ENCODE measurements at places on chromosomes 11 and 22. TPM values are rescaled to one million over a fixed set of nuclear protein-coding genes. Genes with fewer than 3 reads are reported as not detected.

PHLDB1 gene
- 1.4 TPM for total RNA-seq

DNA sequence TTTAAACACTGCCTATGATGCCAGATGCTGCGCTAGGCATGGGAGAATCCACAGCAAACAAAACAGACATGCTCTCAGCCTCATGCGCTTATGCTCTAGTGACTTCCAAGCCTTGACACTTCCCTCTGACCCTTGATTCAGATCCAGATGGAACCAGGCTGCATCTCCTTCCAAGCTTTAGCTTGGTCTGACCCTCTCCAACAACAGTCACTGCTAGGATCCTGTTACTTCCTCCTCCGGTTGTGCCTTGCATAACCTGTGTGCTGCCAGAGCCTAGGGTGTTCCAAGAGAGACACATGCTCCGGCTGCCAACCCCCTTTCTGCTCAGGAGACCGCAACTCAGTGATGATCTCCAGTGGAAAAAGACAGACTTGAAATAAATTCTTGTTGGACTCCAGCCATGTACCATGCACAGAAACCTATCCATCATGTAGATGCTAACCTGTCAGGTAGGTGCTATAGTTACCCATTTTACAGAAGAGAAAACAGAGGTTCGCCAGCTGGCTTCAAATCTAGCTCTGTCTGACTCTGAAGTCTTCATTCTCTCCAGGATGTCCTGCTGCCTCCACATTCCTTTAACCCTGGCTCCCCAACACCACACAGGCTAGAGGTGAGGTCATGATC, 136.3 kb upstream of the TEAD1 start:
- no peak for DNase-seq

DNA sequence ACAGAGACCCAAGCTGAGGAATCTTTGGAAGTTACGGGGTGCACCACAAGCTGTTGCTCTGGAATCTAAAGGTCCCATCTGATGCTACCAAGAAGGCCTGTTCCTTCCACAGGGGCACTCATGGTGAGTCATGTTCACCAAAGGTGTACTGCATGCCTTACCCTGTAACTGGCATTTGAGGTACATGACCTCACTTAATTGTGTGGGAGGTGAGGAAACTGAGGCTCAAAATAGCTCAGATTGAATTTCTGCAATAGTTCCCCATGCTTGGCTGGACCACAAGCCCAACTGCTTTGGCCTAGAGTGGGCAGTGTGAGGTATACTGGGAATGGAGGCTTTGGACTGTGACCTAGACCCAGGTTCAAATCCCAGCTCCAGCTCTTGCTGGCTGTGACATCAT, 8.2 kb downstream of the MTFP1 start:
- DNase-seq: no peak

DNA sequence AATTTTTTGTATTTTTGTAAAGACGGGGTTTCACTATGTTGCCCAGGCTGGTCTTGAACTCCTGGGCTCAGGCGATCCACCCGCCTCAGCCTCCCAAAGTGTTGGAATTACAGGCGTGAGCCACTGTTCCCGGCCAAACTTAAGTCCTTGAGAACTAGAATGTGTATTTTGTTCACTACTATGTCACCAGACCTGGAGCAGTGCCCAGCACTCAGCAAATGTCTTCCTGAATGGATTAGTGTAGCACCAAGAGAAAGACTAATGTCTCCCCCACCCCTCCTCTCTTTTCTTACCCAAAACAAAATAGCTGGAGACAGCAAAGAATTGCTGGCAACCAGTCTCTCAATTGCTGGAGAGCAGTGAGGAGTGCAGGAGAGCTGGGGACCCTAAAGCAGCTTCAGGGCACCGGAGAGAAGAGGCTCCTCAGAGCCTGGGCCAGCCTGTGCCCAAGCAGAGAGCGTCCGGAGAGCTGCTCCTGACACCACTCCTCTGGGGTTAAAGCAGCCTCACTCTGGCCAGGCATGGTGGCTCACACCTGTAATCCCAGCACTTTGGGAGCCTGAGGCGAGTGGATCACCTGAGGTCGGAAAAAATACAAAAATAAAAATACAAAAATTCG, 14.9 kb downstream of the SLC25A18 start:
- DNase-seq: no peak

DNA sequence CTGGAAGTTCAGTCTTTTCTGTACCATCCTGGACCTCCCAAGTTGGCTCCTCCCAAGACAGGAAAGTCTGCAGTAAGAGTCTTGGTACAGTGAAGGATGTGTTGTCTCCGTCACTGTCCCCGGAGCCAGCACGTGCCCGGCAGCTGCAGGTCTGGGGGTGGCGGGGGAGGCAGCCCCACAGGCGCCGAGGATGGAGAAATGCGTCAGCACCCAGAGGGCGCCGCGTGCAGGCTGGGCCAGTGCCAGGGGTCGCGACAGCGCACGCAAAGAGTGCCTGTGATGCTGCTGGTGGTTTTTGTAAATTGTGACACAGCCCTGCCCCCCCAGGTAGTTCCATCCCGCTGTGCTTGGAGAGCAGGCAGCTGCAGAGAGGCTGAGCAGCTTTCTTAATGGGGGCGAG, 1200.5 kb downstream of the BRD1 start:
- DNase-seq: no peak

DNA sequence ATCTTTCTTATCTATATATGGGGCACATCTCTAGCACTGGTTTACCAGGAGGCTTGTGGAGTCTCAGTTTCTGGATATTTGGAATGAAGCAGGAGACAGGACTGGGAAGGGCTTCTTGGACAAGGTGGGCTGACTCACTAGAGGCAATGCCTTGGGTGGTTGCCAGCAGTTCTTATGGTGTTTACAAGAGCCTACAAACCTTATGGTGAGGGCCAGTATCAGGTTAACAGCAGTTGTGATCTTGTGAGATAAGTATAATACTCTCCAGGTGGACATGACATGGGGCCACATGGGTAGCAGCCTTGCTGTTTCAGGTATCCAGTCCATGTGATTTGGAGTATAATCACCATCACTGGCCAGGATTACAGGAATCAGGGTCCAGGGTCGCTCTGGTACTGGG, 10.2 kb downstream of the FUT4 start:
- no peak for DNase-seq

PIH1D2 gene
- total RNA-seq: 0.49 TPM

- DNase-seq: no peak
These were observed 9.4 kb upstream of the PIM3 start for GRCh38 chr22:49951000-49951677.

OR4A47 gene
- total RNA-seq: not detected

DNA sequence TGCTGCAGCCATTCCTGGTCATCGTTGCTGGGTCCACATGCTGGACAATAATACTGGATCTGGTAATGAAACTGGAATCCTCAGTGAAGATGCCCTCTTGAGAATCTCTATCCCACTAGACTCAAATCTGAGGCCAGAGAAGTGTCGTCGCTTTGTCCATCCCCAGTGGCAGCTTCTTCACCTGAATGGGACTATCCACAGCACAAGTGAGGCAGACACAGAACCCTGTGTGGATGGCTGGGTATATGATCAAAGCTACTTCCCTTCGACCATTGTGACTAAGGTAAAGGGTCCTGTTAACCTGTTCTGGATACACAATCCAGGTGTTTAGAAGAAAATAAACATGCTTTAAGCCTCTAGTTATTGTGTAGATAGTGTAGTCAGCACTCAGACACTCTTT, 46.9 kb upstream of the SLC22A25 start:
- no peak for DNase-seq

DNA sequence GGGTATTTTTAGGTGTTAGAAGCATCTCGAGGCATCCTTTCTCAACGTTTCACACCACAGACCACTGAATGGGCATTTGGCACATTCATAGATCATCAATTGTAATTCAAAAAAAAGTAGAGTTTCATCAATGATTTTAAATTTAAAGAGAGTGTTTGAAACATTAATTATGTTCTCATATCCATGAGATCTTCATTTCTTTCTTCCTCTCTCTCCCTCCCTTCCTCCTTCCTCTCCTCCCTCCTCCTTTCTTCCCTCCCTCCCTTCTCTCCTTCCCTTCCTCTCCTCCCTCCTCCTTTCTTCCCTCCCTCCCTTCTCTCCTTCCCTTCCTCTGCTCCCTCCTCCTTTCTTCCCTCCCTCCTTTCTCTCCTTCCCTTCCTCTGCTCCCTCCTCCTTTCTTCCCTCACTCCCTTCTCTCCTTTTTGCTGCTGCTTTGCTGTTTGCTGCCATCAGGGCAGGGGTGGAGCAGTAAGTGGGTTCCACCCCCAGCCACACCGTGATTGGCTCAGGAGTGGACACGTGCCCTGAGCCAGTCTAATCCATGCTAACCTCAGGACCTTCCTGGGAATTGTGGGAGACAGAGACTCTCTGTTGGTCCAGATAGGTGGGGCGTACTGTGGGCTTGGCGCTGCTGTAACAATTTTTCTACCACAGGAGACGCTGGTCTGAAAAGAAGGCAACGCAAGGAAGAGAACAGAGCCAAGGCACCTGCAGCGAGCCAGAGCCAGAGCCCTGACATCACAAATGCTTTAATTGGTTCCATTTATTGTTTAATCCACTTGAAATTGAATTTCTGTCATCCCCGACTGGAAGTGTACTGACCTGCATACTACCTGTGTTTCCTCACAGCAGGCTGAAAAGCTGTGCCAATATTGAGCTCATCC, 33.7 kb upstream of the APOBEC3A start:
- no peak for DNase-seq

DEUP1 gene
- total RNA-seq: not detected

DNA sequence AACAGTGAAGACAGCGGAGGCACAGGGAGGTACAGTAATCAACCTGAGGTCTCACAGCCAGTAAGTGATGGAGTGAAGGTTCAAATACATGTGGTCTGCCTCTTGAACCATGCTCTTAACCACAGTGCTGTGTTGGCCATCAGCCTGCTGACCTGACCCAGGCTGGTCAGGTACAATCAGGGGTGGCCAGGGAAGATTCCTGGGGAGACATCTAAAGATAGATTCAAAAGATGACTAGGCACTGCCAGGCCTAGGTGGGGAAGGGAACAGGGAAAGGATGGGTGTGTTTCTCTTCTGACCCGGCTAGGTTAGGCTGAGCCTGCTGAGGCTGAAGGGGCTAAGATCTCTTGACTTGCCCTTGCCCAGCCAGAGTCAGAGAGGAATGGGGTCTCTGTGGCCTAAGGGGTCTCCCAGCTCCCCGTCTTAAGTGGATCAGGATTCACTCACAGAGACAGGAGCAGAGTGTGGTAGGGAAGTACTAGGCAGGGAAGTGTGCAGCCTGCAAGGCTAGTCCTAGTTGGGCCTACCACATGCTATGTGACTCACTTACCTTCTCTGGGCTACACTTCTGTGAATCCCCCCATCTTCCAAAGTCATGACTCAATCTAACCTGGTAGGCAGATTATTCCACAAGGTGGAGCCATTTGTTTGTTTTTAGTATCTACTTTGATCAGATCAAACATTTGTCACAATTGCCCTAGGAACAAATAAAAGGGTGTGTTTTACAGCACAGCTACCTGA, 10.4 kb upstream of the SREBF2 start:
- peak; percentile 23 for DNase-seq

DNA sequence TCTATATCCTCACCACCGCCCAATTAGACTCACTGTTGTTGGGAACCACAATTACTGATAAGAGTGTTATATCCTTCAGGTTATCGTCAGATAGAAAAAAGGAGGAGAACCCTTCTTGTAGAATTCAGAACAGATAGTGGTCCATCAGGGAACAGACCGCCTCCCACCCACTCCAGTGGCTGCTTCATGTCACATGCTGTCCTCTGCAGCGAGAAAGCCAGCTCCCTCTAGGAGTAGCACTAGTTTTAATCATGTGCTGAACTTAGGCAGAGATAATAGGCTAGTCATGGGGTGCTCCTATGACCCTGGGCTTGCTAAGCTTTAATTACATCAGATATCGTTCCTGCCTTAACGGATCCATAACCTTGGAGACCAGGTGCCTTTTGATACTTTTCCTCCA, 51.5 kb upstream of the RAB1B start:
- DNase-seq: no peak

VPREB1 gene
- total RNA-seq: not detected

DNA sequence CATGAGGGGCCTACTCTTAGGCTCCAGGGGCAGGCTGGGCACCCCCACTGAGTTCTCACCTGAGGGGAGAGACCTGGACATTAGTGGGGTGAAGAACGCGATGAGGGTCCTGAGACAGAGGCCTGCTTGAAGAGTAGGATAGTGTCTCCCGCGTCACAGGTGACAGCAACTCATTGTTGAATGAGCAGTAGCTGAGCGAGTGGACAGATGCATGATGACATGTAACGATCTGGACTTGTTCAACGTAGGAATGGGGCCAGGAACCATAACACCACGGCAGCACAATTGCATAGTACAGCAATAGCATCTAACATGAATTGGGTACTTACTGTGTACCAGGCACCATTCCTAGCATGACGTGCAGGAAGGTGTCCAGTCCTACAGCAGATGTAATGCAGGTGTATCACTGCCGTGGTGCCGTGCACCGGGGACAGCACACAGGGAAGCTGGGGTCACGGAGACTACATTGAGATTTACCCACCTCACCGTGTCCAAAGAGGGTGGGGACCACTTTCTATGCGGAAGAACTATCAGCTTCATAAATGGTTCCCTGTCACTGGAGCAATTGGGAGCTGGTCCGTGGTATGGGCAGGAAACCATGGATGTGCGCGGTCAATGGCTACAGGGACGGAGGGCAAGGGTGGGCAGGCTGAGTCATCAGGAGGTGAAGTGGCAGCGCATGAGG, 1019.1 kb downstream of the TBC1D22A start:
- DNase-seq: no peak

- DNase-seq: no peak
These were observed 140.2 kb upstream of the SESN3 start for GRCh38 chr11:95371153-95371552.

- DNase-seq: no peak
These were observed 5.6 kb downstream of the LIPT2 start for GRCh38 chr11:74487875-74488274.

MIF gene
- 1,136 TPM for total RNA-seq

PHOX2A gene
- total RNA-seq: not detected

GRCh38 chr11:35014346-35014745, 97.9 kb downstream of the PDHX start:
- no peak for DNase-seq

- no peak for DNase-seq
These were observed 1.8 kb downstream of the MTA2 start for GRCh38 chr11:62599901-62600300.

- DNase-seq: no peak
These were observed 18.2 kb upstream of the CLPB start for GRCh38 chr11:72452495-72452894.

MPZL3 gene
- 69.3 TPM for total RNA-seq

PES1 gene
- 168 TPM for total RNA-seq

- DNase-seq: no peak
These were observed 22.8 kb upstream of the PICK1 start for GRCh38 chr22:38034278-38034882.

APOL5 gene
- not detected for total RNA-seq

GRCh38 chr11:64428693-64429092, 69.7 kb downstream of the RPS6KA4 start:
- DNase-seq: no peak

DNA sequence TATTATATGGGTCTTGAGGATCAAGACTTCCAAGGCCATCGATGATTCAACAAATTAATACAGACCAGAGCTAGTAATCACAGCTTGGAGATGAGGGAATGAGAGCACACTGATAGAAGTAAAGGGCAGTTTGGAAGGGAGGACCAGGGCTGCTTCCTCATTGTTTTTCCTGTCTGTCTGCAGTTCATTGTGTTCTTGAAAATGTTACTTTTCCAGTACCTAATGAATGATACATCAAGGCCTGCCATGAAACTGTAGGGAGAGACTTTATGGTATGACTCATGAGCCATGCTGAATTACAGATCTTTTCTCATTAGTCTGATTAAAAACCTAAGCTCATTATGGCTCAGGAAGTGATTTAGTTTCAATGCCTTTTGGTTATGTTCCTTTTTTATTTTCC, 855.6 kb downstream of the KCNA4 start:
- no peak for DNase-seq

Measured in activated T-helper 1 cell treated with anti-CD3 and anti-CD28 coated beads, Interleukin-12 subunit alpha, Interleukin-12 subunit beta, Interleukin-2, Interleukin-4 antibody, amounts not matched to agents 30 ng/mL and 10 ng/mL and 1 ng/mL, durations not matched to agents 14 hours and 24 hours and 36 hours (primary cell).